Fibroblast of upper back skin (primary cell): ENCODE measurements at places on chromosomes 7 and 10.

GRCh38 chr10:33721509-33721908, 387.0 kb upstream of the NRP1 start:
- no peak for DNase-seq

GRCh38 chr10:101818872-101819633, 809 bp upstream of the OGA start:
- DNase-seq, result no peak

- DNase-seq, result no peak
Observed at GRCh38 chr10:101997803-101998202, 58.2 kb downstream of the ARMH3 start.

- no peak for DNase-seq
Observed at GRCh38 chr7:155348806-155349205, 51.1 kb downstream of the INSIG1 start.

- no peak for DNase-seq
Observed at GRCh38 chr10:80191589-80192270, 13.6 kb downstream of the ANXA11 start.

GRCh38 chr7:42017349-42017986, 219.5 kb downstream of the GLI3 start:
- peak; percentile 24 for DNase-seq

GRCh38 chr7:70952311-70952710, 179.6 kb upstream of the GALNT17 start:
- no peak for DNase-seq

DNA sequence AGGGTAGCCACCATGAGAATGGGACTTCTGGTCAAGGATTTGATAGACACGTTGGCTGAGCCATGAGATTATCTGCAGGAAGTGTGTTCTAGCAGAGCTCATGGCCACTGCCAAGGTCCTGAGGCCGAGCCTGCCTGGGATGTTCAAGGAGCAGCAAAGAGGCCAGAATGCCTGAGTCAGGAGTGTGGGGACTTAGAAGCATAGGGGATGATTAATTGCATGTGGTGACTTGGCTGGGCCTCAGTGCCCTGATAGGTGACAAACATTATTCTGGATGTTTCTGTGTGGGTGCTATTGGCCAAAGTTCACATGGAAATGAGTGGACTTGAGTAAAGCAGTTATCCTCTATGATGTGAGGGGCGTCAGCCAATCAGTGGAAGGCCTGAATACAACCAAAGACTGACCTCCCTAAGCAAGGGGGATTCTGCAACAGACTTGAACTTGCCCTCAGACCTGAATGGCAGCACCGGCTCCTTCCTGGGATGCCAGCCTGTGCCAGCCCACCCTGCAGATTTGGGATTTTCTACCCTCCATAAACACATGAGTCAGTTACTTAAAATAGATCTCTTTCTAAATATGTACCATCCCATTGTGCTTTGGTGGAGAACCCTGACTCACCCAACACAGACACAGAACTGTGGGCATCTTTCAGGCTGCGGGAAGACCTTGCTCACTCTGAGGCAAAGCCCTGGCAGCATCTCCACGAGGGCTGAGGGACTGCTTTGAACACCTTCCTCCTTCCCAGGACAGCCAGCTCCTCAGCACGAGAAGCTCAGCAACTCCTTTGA, 363.9 kb upstream of the MGMT start:
- DNase-seq, result no peak

GRCh38 chr7:30266686-30267085, 17.7 kb upstream of the ZNRF2 start:
- no peak for DNase-seq

- peak; percentile 70 for DNase-seq
Observed at GRCh38 chr7:77887567-77887966, 89.0 kb downstream of the PHTF2 start.
